ENCODE measurements at places on chromosomes 16 and 17.

DNA sequence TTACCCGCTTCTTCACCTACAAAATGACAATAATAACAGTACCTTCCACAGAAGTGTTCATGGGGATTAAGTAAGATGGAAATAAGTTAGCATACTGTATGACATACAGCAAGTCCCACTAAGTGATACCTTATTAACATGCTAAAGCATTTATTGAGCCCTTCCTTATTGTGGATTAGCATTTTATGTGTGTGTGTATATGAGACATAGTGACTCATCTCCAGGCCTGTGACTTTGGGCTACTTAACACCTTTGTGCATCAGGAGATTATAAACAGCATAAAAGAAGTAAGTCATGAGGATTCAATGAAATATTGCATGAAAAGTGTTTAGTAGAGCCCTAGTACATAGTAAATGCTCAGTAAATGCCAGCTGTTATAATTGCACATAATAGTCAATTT lies 52.9 kb downstream of the CA10 start:
- DNase-seq, result no peak

DNA sequence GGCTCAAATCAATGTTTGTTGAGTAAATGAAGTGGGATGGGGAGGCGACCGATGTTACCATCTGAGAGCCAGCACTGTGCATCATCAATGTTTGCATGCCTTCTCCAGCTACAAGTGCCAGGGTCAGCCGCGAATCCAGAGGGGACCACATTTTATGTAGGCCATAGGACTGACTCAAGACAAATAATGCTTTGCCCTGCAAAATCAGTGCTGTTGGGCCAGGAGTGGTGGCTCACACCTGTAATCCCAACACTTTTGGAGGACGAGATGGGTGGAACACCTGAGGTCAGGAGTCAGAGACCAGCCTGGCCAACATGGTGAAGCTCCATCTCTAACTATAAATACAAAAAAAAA lies 53.1 kb upstream of the WSB1 start:
- DNase-seq, result no peak

DNA sequence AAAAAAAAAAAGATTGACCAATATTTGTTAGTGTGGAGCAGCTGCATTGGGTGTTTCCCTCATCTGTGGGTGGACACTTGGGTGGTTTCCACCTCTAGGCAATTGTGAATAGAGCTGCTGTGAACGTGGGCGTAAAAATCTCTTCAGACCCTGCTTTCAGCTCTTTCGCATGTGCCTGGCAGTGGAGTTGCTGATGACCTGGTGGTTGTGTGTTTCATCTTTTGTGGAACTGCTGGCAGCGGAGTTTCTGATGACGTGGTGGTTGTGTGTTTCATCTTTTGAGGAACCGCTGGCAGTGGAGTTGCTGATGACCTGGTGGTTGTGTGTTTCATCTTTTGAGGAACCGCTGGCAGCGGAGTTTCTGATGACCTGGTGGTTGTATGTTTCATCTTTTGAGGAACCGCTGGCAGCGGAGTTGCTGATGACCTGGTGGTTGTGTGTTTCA lies 21.4 kb downstream of the ZC3H18 start:
- peak; percentile 47 for DNase-seq

GRCh38 chr17:60155815-60156214 lies 6.0 kb downstream of the CA4 start:
- DNase-seq, result no peak

GRCh38 chr16:84013787-84014569 lies 28.6 kb downstream of the SLC38A8 start:
- peak; percentile 36 for DNase-seq

DNA sequence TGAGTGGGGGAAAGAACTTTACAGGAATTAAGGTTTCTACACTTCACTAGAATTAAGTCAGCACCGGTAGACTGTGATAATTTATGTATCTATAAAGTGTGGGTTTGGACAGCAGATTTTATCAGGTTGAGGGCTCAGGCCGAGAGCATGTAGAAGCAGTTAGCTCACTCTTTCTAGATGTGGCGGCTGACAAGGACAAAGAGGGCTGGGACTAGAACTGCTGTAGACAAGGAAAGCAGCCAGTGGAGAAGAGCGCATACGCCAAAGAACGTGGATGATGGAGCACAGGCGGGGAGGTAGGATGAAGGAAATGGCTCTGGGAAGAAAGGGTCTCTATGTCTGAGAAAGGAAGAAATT lies 504 bp upstream of the GOSR1 start:
- DNase-seq, result peak; percentile 10

GRCh38 chr16:66539623-66540469 lies 10.1 kb downstream of the TK2 start:
- no peak for DNase-seq

Data from stimulated activated CD4-positive, alpha-beta T cell treated with anti-CD3 and anti-CD28 coated beads, Interleukin-4, amount 100 ng/mL, for 4 hours (primary cell).